ENCODE measurements at places on chromosomes 13 and 19.

DNA sequence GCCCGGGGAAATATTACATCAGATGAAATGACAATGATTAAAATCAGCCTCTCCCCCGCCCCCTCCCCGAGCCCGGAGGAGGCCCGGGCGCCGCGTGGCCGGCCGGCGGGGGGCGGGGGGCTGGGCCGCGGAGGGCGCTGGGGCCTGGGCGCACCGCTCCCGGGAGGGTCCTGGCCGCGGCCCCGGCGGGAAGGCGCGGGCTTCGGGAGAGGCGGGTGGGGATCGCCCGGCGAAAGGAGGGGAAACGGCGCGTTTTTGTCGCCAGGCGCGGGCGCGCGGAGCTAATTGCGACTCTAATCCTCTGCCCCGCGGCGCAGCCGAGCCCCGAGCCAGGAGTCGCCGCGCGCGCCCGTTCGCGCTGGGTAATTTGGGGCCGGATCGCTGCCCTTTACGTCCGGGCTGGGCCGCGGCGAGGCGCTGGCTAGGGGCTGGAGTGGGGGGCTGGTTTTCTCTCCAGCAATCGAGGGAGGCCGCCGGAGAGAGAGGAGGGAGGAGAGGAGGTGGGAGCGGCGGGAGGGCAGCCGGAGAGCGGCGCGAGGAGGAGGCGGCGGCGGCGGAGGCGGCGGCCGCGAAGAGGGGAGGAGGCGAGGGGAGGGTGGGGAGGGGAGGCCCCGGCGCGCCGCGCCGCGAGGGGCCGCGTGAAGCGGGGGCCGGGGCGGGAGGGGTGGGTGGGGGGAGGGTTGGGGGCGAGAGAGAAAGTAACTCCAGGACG, at the start of gene KCTD15:
Gene KCTD15, plus strand, starts transcription at position 707 of the 712 bp plus-strand sequence. CDS start 3,585 bp downstream, outside the sequence.
- peak; percentile 63 for DNase-seq

DNA sequence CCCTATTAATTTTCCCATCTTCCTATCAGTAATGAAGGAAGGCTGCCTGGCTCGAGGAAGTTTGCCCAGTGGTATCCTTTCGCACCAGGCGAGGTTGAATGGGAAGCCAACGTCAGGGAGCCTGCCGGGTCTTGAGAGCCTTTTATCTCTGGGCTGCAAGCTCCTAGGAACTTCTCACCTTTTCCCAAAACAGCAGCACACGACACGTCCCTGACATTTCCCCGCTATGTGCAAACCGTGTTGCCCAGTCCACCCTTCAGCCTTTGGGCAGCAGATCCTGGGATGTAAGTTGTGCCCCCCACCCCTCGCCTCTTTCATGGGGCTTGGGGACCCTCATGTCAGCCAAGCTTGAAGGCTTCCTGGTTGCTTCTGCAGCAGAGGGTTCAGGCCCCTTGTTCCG, 179.1 kb downstream of the ZNF536 start:
- DNase-seq, result no peak

GRCh38 chr13:39415008-39415802, 187.8 kb downstream of the LHFPL6 start:
- peak; percentile 75 for DNase-seq

DNA sequence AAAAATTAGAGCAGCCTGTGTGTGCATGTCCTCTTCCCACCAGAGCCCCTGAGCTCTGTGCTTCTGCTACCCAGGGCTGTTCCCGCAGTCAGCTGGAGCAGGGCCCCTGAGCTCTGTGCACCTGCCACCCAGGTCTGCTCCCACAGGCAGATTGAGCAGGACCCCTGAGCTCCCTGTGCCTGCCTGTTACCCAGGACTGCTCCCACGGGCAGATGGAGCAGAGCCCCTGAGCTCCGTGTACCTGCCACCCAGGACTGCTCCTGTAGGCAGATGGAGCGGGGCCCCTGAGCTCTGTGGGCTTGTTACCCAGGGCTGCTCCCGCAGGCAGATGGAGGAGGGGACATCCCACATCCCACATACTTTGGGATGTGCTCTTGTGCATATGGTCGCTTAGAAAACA, 186.8 kb upstream of the SOX1 start:
- DNase-seq, result no peak

DNA sequence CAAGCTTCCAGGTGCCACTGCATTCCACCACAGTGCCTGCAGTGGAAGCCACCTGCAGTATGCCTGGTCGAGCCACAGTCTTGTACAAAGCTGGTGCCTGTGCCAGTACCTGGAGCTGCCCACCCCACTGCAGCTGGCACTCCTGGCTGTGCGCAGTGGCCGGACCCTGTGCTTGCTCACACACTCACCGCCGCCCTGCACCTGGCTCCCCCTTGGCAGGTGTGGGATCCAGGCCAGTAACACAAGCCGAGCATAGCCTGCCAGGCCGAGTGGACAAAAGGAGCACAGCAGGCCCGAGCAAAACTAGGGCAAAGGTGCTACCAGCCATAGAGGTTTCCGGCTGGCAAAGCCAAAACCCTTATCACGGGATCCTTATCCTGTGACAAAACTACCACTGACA, 18.5 kb downstream of the UGGT2 start:
- no peak for DNase-seq

GRCh38 chr19:48560095-48560530, 8.1 kb downstream of the SULT2B1 start:
- peak; percentile 40 for DNase-seq

- peak; percentile 56 for DNase-seq
Measured at GRCh38 chr19:48102870-48103751, 7.5 kb downstream of the PLA2G4C start.

DNA sequence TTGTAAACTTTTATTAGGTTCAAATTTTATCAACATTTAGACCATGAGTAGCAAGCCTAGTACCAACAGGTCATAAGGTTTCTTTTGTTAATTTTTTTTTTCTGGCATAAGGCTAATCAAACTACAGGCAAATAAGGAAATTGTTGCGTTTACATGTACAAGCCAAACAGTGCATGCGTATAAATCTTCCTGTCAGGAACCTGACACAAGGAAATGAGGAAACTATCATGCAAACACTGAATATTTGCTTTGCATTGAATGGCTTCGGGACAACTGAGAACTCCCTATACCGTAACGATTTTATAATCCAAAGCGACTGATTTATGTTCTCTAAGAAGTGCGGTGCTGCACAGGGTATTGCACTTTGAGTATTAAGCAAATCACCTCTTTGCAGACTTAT, 133.0 kb upstream of the TRPC4 start:
- DNase-seq, result no peak

DNA sequence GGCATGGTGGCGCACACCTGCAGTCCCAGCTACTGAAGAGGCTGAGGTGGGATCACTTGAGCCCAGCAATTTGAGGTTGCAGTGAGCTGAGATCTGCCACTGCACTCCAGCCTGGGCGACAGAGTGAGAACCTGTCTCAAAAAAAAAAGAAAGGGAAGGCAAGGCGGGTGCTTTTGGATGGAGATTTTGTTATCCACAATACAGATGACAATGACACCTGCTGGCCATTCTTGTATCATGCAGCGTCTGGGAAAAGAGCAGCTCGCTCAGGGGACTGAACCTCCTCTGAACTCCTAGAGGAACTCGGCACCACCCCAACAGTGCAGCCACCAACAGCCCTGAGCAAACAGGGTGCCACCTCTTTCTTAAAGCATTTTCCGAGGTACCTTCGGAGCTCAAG, 22.8 kb downstream of the HAUS8 start:
- peak; percentile 36 for DNase-seq

DNA sequence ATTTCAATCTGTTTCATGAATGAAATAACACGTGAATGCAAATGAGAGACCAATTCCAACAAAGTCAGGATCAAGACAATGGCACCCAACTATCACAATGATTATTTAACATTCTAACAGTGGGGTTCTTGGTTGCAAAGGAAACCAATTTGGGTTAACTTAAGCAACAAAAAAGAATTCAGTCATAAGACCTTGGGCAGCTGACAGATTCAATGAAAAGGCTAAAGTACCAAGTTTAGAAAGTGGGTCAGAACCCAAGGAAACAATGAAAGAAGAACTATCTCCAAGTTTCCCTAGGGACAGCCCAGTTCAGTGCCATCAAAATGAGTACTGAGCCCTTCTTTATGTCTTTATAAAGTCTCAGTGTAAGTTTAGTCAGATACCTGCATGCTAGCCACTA, 17.5 kb upstream of the SIGLEC14 start:
- no peak for DNase-seq

DNA sequence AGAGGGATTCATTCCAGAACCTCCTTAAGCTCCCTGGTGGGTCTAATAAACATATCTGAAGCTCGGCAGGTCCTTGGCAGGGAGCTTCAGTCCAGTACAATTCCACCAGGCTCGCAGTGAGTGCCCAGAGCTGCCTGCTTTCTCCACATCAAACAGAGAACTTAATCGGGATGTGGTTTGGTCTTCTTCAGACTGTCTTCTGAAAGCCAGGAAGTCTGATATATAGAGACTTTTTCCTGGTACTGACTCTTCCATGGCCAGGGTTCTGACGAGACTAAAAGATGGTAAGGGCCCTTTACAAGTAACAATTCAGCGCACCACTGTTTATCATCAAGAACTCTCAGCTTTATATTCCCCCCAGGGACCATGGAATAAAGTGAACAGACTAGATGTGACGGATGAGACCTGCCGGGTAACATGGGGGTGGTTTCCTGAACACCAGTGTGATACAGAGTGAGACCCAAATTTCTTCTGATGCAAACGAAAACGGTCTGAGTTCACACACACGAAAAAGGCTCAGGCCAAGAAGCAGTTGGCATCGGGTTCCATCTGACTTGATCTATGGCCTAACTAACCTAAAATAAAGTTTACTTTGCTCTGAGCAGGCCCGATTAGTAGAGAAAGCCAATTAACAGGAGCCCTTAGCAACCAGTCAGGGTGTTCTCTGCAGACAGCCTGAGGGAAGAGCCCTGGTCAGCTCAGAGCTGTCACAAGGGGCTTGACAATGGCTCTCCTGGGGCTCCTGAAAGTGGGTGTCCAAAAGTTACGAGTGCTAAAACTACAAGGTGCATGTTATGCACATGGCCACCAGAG, 29.0 kb downstream of the RANBP3 start:
- DNase-seq, result no peak
